ENCODE measurements at places on chromosomes 5 and 9.

DNA sequence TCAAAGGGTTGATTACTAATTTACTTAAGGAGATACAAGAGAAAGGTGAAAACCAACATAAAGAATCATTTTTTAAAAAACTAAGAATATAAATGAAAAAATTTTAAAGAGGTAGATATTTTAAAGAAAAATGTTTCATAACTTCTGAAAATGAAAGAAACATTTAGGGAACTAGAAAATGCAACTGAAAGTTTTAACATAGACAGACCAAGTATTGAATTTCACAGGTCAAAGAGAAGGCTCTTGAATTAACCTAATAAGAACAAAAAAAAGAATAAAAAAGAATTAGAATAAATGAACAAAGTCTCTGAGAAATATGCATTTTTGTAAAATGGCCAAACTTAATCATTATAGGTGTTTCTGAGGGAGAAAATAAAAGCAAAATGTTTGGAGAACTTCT lies 16.1 kb upstream of the FAM174A start:
- no peak for DNase-seq

DNA sequence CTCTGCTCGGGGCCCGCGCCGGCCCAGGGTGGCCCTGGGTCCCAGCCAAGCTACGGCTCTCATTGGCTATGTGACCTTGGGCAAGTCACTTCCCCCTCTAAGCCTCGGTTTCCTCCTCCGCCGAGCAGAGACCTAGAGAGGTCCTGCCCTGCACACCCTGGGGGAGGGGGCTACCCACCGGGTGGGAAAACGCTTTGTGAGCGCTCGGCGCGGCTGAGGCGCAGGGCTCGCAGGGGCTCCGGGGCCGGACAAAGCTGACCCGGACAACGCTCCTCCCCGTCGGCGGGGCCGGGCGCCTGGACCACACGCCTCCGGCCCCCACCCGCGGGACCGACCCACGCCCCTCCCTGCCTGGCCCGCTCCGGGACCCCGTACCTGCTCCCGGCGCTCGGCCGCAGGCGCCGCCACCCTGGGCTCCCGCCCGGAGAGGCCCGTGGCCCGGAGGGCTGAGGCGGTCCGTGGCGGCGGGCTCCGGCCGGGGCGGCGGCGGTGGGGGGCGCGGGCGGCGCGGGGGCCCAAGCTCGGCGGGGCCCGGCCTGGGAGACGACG lies 85.7 kb upstream of the MELK start:
- DNase-seq, result no peak

GRCh38 chr5:40594811-40595210 lies 84.9 kb upstream of the PTGER4 start:
- DNase-seq, result no peak

GRCh38 chr5:53469946-53470687 lies 10.3 kb upstream of the FST start:
- DNase-seq, result no peak

GRCh38 chr9:106557996-106558667 lies 304.8 kb upstream of the ZNF462 start:
- no peak for DNase-seq

- peak; percentile 16 for DNase-seq
These were observed 35.0 kb downstream of the RANBP17 start for GRCh38 chr5:170896779-170897178.

- no peak for DNase-seq
These were observed 131.5 kb upstream of the OTULINL start for GRCh38 chr5:14450018-14450524.
